Right cardiac atrium (tissue), 5 donors: ENCODE measurements at places on chromosomes 16 and 17.

DNA sequence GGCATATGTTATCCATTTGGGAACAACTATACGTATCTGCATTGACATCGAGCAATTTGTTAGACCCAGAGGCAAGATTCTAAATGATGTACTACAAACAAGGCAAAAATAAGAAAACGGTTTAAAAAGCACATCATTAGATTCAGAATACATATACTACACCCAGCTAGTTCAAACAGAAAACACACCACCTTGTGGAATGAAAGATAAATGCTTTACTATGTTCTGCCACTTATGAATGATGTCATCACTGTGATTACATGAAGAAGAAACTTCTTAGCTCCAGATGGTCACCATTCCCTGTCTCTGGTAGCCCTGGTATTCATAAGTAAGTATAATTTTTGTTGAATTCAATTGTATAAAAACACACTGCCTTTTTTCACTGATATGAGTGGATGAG lies 7.8 kb downstream of the NACA2 start:
- DNase-seq, result no peak

- no peak for DNase-seq
These were observed 47.9 kb downstream of the TOM1L2 start for GRCh38 chr17:17924131-17924856.

DNA sequence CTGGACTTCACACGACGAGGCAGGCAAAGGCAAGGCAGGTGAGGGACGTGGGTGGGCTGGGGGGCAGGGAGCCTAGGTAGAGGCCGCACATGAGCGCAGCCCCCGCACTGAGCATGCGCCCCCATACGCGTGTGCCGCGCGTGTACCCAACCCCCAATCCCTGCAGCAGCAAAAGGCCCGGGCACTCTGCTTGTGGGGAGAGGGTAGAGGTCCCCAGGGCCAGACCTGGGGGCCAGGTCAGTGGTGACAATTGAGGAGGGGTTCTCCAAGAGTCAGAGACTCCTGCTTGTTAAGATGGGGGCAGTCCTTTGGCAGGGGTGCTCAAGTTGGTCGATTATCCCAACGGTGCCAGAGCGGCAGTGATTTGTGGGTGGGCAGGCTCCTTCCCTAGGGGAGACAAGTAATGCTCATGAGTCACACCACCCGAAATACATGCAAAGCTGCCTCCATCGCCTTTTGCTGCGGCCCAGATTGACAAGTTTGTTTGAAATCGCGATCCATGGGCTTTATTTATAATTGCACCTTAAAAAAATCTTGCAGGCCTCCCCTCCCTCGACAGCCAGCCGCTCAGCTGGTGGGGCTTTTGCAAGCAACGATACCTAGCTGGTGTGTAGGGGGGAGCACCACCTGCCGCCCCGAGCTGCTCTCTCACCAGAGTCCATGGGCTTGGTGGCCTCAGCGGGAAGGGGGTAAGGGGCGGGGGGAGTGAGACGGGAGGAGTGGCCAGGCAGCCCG lies 1.1 kb upstream of the GIT1 start:
- peak; percentile 72 for DNase-seq

GRCh38 chr17:79207960-79208359 lies 133.3 kb downstream of the ENGASE start:
- no peak for DNase-seq

- no peak for DNase-seq
These were observed 78.5 kb downstream of the C16orf78 start for GRCh38 chr16:49452108-49452507.

DNA sequence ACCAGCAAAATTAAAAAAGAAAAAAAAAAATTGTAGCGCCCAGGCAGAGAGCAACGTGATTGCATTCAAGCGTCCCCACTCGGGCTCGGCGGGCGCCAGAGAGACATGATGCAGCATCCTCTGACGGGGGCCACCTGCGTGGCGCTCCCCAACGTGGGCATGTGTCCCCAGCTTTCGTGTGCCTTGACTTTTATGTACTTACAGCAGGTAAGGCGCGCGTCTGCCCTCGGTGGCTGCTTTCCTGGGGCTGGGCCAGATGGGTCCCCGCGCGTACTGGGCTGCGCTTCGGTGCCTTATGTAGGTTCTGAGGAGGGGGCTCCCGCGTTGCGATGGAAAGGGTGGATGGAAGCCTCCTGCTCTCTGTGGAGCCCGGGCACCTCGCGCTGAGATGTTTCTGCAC lies 28.4 kb upstream of the RBFOX1 start:
- DNase-seq, result no peak

DNA sequence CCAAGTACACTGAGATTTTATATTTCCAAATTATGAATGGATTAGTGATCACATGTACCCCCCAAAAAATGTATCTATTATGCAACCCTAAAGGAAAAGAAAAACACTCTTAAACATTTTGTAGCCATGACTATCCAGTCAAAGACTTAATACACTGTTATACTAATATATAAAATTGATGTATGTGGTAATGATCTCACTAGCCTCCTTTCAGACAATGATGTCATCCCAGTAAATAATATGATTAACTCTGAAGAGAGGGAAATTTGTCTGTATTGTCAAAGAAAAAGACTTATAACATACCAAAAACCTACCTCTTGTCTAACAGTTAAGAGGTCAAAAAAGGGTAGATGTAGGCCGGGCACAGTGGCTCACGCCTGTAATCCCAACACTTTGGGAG lies 80.7 kb downstream of the USP32 start:
- no peak for DNase-seq

DNA sequence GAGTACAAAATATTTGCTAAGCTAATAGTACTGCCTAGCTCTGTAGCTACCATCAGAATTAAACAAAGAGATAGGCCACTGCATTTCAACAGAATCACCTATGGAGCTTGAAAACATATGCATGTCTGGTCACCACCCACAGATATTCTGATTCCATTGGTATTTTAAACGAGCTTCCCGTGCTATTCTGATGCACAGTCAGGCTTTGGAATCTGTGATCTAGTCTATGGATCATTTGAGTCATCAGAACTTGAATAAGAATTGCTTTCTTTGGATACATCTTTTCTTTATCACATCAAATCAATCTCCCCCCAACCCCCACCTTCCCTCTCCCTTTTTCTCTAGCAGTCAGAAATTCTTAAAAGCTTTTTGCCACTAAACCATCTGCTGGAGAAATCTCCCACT lies 124.7 kb downstream of the NPIPB5 start:
- no peak for DNase-seq
